Fibroblast of the aortic adventitia (primary cell): ENCODE measurements at places on chromosomes 16 and 17.

DNA sequence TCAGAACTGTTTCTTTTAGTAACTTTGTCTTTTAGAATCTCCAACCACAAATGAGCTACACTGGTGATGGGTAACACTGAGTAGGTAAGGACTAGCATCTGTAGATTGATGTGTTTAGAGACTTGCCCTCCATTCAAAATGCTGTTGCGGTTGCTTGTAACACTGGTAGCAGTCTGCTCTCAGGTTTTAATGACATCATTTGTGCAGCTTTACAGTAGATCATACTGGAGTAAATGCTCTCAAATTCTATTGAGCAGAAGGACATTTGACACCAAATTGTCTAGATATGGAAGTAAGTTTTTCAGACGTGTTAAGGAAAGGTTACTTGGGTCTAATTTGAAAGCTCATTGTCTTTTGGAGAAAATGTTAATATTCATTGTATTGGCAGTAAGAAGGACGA, 98.8 kb downstream of the NLK start:
- DNase-seq = no peak

GRCh38 chr16:11916524-11917285, 949 bp upstream of the GSPT1 start:
- peak; percentile 62 for DNase-seq

DNA sequence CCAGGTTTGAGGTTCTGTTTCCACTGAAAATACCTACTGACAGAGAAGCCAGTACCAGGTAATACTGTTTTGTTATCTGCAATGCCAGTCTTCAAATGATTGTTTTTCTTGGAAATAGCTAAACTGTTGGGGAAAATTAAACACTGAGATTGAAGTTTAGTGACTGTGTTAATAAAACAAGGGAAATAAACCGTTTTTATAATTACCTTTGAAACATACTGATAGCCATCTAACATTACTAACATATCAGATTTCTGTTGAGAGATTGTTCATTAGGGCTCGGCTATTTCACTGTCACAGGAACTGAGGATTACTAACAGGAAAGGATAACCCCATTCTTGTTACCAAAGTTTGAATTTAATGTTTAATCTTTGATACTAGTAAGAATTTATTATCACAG, 42.1 kb downstream of the CYB5B start:
- no peak for DNase-seq

DNA sequence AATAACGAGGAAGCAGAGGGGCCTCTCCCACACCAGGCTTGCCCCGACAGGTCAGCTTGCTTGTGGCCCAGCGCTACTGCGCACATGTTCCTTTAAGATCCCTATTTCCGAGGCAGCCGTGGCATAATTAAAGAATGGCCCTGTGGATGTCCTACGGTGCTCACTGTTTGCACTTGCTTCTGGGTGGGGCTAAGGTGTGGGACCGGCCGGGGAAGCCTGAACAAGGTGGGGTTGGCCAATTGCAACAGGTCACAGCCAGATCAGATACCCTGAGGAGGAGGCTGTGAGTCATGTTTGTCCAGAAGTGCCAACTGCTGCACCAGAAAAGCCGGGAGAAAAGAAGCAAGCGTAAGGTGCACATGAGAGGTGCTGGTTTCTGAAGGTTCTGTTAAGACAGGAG, 158.5 kb upstream of the CACNG5 start:
- DNase-seq = no peak

DNA sequence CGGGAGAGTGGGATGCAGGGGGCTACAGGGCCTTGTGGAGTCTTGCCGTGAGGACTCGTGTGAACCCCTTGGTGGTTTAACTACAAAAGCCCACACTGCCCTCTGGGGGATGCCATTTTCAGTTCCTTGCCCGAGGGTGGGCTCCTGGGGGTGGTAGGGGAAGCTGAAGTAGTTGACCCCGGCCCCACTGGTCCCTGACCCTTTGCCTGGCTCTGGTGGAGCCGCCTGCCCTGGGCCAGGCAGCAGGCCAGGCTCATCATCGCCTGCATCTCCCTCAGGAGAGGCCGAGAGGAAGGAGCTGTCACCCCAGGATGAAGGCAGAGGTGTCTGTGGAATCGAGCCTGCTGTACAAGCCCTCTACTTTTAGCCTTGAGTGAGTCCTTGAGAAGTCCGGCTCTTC, 10.2 kb downstream of the COX4I1 start:
- DNase-seq = no peak

GRCh38 chr17:16969931-16970906, 1.7 kb downstream of the TNFRSF13B start:
- DNase-seq = no peak

- DNase-seq = no peak
Observed at GRCh38 chr17:16215965-16216316, 607 bp upstream of the NCOR1 start.

DNA sequence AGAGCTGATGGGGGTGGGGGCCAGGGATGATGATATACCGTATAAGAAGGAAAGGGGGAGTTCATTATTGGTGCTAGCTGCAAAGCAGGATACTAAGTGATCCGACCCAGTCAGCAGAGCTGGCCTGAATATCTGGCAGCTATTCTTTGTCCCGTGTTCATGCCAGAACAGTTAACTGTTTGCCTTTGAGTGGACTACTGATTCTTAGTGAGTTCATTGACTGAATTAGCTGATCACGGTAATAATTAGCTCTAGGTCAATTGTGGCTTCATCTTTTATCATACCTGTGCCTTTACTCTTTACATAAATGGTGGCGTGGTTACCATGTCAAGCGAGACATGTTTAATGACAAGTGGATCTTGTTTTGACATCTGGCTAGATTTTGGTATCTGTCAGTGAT, 5.3 kb downstream of the KPNB1 start:
- DNase-seq = no peak
